NCI-H1105 treated with DMSO at 0.1 percent for 48 hours (cell line): ENCODE measurements at places on chromosomes 7 and 10.

DNA sequence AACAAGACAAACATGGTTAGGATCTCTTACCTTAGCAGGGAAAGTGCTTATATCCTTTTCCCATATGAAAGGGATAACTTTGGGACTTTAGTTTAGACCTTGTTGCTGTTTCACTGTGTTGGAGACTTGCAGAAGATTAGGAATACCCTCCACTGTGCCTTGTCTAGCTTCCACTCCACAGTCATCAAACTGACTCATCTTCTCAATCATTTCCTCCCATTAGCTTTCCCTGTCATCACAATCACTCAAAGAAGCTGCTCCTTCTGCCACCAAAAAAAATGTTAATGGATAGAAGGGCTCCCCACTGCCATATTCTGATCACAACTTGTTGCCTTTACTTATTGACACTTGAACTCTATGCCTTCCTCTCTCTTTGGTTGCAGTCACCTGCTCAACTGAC lies 16.8 kb downstream of the GNG11 start:
- DNase-seq = no peak

GRCh38 chr7:151658778-151659177 lies 139.1 kb upstream of the RHEB start:
- DNase-seq = no peak

DNA sequence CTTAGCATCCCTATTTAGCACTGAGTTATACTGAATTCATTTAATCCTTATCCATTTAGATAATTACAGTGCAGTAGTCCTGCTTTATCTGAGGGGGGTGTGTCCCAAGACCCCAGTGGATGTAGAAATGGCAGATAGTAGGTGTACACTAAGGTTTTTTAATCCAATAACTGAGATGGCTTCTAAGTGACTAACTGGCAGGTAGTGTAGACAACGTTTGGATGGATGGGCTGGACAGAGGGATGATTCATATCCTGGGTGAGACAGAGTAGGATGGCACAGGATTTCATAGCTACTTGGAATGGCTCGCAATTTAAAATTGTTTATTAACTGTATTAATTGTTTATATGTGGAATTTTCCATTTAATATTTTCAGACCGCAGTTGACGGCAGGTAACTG lies 295.6 kb downstream of the CCDC3 start:
- no peak for DNase-seq

- no peak for DNase-seq
These were observed 167.2 kb downstream of the RAPGEF5 start for GRCh38 chr7:22189741-22190140.

- DNase-seq = no peak
These were observed 15.6 kb upstream of the LMTK2 start for GRCh38 chr7:98091061-98091460.

DNA sequence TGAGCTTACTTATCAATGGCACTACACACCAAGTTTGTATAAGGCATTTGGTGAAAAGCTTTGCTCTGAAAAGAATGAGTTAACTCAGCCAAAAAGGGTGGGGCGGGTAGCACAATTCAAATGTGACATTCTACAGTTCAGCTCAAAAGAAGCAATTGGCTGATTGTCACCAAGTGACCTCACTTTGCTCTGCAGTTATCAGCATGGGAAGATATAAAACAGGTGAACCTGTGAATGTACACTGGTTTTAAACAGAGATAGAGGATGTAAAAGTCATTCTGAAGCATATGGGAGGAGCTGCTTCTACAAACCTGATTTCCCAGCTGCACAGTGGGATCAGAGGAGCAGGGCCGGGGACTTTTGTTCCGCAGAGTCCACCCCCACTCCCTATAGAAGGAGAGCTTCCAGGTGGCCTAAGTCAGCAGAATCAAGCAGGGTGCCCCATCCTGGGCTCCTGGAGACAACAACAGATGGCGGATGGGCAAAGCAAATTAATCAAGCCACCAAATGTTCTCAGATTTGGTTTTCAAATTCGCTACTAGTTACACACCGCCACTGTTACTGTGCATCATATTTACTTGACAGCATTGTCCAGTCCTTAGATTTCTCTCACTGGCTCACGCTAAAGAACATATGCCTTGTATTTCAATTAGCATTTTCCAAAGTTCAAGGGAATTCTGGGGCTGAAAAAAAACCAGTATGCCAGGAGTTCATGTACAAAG lies 27.5 kb upstream of the NPVF start:
- no peak for DNase-seq
